ENCODE measurements at places on chromosomes 13 and 19.

DNA sequence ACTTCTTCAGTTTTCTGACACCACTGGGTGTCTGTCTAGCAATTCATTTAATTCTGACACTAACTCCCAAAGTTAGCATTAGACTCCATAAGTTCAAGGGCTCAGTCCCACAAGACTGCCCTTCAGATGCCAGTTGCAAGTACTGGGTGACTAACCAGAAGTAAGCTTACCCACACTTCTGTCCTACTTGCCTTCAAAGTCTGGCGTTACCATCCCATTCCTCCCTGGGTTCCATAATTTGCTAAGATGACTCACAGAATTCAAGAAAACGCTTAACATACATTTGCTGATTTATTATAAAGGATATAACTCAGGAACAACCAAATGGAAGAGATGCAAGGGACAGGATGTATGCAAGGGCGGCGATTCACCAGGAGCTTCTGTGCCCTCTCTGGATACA is 45.5 kb upstream of the NPAS1 start:
- no peak for DNase-seq

- DNase-seq: no peak
Measured at GRCh38 chr13:112838842-112839117, 130.2 kb upstream of the MCF2L start.

GRCh38 chr13:100235311-100235901 is 146.5 kb downstream of the PCCA start:
- peak; percentile 25 for DNase-seq

- DNase-seq: no peak
Measured at GRCh38 chr19:38145623-38146022, 78.4 kb downstream of the DPF1 start.

DNA sequence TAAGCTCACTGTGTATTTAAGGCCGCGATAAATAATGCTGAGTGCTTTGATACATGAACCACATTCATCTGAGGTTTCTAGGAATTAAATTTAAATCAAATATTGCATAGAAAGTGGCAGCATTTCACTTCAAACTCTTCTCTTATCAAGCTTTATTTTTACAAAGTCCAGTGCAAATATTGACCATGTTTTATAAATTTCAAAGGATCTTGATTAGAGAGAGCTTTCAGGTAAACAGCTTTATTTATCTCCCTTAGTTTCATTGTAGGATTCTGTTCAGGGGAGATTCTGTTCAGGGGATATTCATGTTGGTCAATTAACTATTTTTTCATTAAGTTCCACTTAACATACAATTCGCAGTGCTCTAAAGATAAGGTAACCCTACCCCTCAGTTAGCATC is 249.7 kb upstream of the IRS2 start:
- DNase-seq: no peak

DNA sequence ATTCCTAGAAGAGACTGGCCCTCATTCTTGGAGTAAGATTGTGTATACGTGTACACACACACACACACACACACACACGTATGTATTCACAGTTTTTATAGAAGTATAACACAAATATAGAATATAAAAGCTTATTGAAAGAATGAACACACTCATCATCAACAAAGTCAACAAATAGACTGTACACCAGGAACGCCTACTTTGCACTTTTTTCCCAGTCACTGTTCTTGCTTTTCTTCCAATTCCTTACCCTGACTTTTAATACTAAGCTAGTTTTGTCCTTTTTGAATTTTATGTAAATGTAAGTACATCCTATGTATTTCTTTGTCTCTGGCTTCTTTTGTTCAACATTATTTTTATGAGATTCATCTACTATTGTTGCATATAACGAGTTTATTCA is 264.5 kb downstream of the MAB21L1 start:
- no peak for DNase-seq

- no peak for DNase-seq
Measured at GRCh38 chr13:26784704-26785639, 24.4 kb upstream of the GPR12 start.

GRCh38 chr13:80973721-80974120 is 632.8 kb upstream of the SPRY2 start:
- no peak for DNase-seq

DNA sequence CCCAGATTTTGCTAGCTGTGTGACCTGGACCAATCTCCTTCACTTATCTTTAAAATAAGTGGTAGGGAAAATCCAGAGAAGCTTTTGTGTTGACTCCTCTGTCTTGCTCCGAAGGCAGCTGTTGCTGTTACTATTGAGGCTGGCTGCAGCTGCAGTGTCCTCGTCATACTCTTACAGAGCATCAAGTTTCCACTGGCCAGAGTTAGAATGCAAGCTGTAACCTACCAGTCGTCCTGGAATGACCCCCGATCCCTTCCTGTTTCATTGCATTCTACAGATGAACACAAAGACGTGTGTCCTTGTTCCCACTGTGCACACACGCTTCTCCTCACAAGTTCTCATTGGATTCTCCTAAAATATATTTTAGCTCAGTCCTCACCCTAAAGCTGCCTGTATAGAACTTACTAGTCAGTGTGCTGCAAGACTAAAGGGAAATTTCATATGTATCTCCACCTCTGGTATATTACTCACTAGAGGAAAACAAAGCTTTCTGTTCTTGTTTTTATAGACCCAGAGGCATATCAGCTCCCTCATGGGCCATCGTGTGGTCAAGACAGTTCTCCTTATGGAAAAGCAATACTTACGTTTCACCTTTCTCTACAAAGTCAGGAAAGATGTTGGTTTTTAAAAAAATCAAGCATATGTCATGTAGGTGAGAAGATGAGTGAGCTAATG is 589.8 kb downstream of the LMO7 start:
- DNase-seq: no peak

DNA sequence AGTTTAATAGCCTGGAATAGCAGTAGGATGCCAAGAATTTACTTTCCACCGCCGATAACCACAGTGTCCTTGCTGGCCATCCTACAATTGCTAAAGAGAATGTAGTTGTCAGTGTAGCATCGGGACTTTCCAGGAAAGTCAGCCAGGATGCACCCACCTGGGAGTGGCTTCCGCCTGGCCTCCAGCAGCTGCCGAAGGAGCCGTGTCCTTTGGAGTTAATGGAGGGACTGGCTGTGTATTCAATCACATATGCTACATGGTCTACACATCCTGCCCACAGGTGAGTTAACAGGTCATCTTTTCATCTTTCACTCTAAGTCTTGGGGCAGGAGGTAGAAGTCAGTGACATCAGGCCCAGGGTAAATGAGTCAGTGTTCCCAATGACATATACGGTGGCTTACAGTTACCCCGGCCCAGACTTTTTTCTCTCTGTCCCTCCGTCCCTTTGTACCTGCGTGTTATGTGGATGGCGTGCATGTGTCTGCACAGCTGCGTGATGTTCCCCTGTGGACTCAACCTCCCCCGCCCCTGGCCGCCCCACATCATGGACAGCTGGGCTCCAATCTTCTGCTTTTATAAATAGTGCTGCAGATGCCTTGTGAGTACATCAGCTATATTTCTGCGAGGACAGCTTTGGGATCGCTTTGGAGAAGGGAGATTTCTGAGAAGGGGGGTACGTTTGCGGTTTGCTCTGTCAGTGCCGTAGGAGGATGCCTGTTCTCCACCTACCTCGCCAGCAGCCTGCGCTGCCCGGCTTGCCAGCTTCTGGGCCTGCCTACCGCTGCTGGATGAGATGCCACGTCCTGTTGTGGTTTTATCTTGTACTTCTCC is 63.1 kb downstream of the ATP11A start:
- no peak for DNase-seq

DNA sequence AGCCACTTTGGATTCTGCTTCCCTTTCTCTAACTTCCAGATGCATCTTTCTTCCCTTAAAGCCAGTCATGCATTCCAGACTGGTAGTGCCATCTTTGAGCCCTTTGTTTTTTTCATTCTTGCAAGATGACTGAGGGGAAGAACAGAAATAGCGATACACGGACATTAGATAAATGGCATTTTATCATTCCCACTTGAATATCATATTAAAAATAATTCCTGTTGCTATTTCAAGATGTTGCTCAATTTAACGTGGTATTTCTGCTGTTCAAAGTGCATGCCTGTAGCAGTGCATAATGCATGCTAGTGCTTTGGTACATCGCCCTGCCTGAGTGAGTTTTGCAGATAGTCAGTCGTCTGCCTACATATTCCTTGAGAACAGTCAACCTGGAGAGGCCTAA is 140.6 kb upstream of the FRY start:
- no peak for DNase-seq

DNA sequence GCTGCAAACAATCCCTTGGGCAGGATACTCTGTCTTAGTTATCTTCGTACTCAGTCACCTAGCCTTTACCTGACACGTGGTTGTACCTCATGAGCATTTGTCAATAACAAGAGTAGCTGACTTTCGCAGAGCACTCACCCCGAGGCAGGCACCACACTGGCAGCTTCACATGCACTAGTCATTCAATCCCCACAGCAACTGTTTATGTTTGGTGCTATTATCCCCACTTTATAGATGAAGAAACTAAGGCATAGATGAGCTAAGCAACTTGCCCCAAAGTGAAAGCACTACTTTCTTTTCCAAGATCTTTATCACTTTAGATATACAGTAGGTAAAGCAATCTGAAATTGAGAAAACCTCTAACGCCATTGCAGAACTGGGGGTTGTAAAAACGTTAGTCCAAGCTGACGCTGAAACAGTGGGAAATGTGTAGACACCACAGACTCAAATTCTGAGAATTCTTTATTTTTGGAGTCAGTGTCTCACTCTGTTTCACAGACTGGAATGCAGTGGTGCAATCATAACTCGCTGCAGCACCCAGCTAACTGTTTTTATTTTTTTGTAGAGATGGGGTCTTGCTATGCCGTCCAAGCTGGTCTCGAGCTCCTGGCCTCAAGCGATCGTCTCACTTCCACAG is 446.0 kb downstream of the FOXO1 start:
- DNase-seq: no peak

- peak; percentile 96 for DNase-seq
Measured at GRCh38 chr19:43562698-43563241, 12.6 kb downstream of the XRCC1 start.

GRCh38 chr13:39847336-39847735 is 191.9 kb downstream of the COG6 start:
- DNase-seq: no peak

- DNase-seq: no peak
Measured at GRCh38 chr13:80903911-80904310, 563.0 kb upstream of the SPRY2 start.

- no peak for DNase-seq
Measured at GRCh38 chr13:47886314-47886713, 114.8 kb downstream of the SUCLA2 start.

GRCh38 chr13:27774651-27775050 is 17.6 kb upstream of the GSX1 start:
- peak; percentile 8 for DNase-seq

GRCh38 chr19:496112-496665 is at the start of gene MADCAM1:
TSS of gene MADCAM1 (plus strand) at chr19:496486. CDS start at chr19:496500, 14 bp downstream.
- DNase-seq: no peak

DNA sequence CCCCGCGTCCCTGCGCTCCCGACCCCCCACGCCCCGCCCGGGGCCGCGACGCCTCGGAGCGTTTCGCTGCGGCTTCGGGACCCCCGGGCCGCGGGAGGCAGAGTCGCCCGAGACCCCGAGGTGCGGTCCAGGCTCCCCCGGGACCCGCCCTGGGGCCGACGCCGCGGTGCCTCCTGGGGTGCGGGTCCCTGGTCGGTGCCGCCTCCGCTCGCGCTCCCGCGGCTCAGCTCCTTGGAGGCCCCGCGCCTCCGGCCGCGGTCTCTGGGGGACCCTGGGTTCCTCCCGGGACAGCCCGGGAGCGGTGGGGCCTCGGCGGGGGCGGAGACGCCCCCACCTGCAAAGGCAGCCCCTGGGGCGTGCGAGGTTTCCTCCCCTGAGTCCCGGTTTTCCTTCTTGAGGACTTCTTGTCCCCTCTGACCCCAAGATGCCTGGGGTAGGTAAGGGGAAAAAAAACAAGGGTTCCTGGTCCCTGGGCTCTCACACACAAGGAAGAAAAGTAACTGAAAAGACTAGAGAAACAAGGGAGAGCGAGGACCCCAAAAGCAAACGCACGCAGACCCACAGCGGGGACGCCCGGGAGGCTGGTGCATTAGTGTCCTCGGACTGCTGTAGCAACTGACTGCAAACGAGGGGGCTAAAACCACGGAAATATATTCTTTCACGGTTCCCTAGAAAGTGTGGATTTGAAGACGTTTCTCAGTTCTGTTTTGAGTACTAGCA is 740 bp downstream of the ZNF555 start:
- no peak for DNase-seq

DNA sequence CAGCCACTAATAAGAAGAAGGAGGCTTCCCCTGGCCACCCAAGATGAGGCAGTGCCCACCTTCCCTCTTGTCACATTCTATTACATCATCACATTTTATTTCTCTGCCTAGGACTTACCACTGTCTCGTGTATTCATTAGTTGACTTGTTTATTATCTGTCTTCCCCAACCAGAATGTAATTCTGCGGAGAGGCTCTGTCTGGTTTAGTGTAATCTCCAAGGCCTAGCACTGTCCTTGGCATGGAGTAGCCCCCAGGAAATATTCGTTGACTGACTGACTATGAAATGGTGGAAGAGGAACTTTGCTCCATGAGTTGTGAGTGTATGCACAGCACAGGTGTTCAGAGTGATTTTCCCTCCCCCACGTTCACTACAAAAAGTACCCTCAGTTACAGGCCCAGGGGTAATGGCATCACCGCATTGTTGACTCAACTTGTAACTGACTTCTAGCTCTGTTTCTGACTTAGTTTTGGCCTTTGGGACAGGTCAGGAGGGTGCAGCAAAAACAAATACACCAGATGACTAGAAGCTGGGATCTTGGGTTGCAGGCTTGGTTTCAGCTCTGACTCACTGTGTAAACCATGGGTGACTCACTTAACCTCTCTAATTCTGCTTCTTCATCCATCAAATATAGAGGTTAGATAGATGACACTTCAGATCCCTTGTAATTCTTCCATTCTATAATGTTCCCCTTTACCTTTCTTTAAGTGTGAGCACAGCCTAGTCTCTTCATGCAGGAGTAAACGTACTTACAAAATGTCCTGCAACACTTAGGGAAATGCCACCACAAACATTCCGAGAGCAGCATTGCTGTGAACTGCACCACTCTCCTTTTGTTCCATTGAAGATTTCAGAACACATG is 229.7 kb downstream of the KCNRG start:
- peak; percentile 31 for DNase-seq

DNA sequence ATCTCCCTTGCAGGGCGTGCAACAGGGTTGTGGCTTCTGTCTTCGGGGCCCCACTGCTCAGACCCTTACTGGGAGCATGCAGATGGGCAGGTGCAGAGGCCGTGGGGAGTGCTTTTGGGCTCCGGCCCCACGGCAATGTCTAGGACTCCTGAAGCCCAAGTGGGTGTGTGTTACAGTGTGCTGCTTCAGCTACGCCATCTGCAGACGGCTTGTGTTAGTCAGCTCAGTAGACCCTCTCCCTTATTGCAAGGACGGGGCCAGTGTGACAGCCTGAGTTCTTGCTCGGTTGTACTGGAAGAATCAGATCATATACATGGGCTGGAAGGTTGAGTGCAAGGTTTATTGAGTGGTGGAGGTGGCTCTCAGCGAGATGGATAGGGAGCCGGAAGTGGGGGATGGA is 39.3 kb downstream of the DNAJC3 start:
- no peak for DNase-seq

DNA sequence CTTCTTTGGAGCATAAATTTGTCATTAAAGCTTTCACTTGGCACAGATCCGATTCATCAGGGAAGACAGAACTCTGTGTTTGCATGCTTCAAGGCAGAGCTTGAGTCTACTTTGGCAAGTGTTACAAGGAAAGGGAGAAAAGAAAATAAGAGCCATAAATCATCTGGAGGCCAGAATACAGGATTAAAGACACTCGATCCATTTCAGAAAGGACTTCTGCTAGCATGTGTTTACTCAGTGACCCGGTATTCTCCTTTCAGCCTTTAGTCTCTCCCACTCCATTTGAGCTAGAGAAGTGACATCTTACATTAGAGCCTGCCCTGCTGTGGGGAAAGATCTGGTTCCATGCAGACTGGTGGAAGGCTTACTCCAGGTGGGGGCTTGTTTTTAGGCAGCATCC is 306.4 kb downstream of the KLF5 start:
- no peak for DNase-seq

All from SIG-M5 (cell line).